ENCODE measurements at places on chromosomes 12 and 14. TPM values are rescaled to one million over a fixed set of nuclear protein-coding genes. Genes with fewer than 3 reads are reported as not detected.

DNA sequence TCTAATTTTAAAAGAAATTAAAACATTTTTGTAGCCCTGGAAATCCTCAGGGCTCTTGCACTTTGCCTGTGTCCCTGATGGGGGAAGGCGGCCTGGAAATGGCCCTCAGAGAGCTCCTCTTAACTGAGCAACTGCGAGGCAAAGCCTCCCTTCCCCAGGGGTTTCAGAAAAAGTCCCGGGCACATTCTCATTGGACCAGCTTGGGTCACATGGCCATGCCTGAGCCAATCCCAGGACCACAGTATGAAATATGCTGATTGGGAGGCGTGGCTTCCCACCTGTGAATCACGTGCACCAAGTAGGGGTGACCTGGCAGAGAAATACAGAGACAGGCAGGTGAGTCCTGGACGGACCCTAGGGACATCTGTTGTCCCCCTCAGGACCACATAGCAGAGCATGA is 90.4 kb upstream of the SFSWAP start:
- no peak for DNase-seq

GRCh38 chr14:99562856-99563748 is 40.9 kb downstream of the CCDC85C start:
- peak; percentile 84 for DNase-seq

GRCh38 chr12:1350934-1351240 is 243.5 kb downstream of the FBXL14 start:
- no peak for DNase-seq

GRCh38 chr12:28313631-28314030 is 123.4 kb downstream of the CCDC91 start:
- DNase-seq: no peak

GRCh38 chr14:65411656-65412031 is 886 bp upstream of the FUT8 start:
- DNase-seq: peak; percentile 86

GRCh38 chr14:99138999-99139865 is 132.8 kb downstream of the BCL11B start:
- DNase-seq: no peak

- DNase-seq: no peak
Observed at GRCh38 chr12:120075034-120075616, 41.4 kb downstream of the RAB35 start.

DNA sequence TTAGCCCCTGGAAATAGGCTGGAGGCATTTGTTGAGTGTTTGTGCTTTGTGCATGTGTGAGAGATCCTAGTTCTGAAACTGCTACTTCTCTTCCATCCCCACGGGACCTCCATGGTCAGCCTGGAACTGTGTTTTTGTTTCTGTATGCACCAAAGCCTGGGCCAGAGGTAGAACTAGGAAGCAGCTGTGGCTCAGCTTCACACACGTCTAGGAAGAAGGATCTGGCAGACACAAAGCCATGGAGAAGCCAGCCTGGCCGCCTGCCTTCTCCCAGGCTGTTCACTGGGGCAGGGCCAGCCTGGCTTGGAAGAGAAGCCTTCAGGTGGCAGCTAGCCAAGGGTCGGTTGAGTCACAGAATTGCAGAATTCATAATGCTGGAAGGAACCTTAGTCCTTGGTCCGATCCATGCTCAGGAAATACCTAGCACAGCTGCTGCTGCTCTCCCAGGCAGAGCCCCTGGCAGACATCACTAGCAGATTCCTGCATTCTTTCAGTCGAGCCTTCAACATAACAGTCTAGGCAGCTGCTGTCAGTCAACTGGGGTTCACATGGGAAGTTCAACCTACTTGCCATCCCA is 27.0 kb downstream of the RIN3 start:
- no peak for DNase-seq

DNA sequence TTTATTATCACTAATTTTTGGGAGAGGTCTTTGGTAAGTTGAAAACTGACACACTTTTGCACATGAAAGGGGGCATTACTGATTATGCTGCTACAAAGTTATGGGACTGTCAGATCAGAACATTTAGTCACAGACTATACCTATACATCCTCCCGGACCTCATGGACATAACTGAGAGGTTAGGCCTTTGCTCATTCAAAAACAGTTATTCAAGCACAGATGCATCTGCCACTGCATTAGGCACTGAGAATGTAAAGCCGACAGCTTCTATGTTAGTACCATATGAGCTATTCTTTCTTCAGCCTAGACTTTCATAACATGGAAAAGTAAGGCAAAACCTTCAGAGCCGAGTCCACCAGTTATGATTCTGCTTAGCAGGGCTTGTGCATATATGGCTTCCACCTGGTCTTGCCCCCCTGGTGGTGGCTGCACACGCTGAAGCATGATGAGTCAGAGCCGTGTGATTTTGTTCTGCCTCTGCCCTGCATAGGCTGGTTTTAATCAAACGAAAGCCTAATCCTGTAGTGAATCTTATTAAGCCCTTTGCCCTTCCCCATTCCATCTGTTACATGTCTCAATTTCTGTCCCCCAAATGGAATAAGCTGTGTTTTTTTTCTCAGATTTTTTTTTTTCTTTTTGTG is 21.8 kb upstream of the RNU6-8 start:
- DNase-seq: peak; percentile 68

- no peak for DNase-seq
Observed at GRCh38 chr12:54479421-54479820, 6.0 kb upstream of the GTSF1 start.

- no peak for DNase-seq
Observed at GRCh38 chr14:28765169-28765830, 1.3 kb upstream of the FOXG1 start.

SERPINA12 gene
- not detected for total RNA-seq

SLC25A47 gene
- total RNA-seq: 1.0 TPM

HOXC12 gene
- not detected for total RNA-seq

CDKN3 gene
- 88.9 TPM for total RNA-seq

PLEKHD1 gene
- not detected for total RNA-seq

Data from HepG2 (cell line).